WTC11 (cell line): ENCODE measurements at places on chromosomes 1 and 21. TPM values are rescaled to one million over a fixed set of nuclear protein-coding genes. Genes with fewer than 3 reads are reported as not detected.
A peak's percentile ranks its signal among the peaks of the same experiment; 100 is the strongest.

DNA sequence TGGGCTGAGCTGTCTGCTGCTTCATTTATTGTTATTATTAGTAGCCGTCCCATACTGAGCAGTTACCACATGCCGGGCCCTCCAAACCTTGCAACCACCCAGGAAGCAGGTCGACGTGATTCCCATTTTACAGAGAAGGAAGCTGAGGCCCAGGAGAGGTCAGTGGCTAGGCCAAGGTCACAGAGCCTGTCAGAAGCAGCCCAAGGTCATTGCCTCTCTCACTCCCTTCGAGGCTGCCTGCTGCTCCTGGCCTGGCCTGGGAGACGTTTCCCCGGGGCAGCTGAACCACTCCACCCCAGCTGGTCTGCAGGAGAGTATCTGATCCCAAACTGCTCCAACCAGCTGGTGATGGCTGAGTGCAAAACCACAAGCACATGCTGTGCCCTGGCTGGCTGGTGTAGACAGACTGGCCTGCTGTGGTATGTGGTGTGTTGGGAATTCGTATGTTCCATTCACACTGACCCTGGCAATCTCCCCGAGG lies 6.5 kb downstream of the PADI4 start:
- no peak overlapping the region for H3K27ac ChIP-seq
- no peaks in the 10 kb centered on the region for H3K36me3 ChIP-seq
- DNase-seq: no peak
- peaks cover 35% of the 10 kb centered on the region for H3K4me1 ChIP-seq
- H3K27me3 ChIP-seq: no peaks in the 10 kb centered on the region

The TNFAIP8L2 gene
- 0.15 TPM in 1 of 3 replicates, not detected in the others for total RNA-seq

- no peak for DNase-seq
- H3K4me1 ChIP-seq: peaks cover 4% of the 10 kb centered on the region
- no peak overlapping the region for H3K4me3 ChIP-seq
- H3K36me3 ChIP-seq: no peaks in the 10 kb centered on the region
- no peak overlapping the region for H3K27ac ChIP-seq
Observed at GRCh38 chr21:26806801-26807295, 38.4 kb downstream of the ADAMTS1 start.

DNA sequence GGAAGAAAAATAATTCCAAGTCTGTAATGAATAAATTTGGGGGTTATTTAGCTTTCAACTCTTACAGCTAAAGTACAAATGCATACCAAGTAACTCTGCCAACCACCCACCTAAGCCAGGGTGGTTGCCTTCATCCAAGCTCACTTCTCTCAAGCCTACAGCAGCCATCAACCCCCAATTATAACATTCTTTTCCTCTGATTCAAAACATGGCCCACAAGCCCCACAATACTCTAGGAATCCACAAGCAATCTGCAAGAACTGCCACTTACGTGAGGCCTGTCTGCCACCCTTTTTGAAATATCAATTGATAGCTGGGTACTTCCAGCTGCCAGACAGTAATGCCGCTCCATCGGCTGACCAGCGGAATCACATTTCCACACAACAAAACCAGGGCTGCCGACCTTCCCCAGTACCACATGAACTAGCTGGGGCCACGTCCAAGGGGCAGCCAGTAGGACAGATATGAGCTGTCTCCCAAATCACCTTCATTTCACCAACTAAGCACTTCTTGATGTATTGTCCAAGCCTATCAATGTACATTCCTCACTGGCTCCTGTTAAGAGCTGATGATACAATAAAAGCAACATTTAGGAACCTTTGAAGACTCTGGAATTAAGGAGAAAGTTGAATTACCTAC lies 3.2 kb downstream of the LBR start:
- no peak for DNase-seq
- H3K36me3 ChIP-seq: peaks cover 8% of the 10 kb centered on the region
- H3K4me3 ChIP-seq: no peak overlapping the region; the same call in 1 of the 2 replicates
- H3K27ac ChIP-seq: no peak overlapping the region

The PTPN14 gene
- 83.3 to 88.4 TPM (median 86.4 TPM) in 3 replicates for total RNA-seq

DNA sequence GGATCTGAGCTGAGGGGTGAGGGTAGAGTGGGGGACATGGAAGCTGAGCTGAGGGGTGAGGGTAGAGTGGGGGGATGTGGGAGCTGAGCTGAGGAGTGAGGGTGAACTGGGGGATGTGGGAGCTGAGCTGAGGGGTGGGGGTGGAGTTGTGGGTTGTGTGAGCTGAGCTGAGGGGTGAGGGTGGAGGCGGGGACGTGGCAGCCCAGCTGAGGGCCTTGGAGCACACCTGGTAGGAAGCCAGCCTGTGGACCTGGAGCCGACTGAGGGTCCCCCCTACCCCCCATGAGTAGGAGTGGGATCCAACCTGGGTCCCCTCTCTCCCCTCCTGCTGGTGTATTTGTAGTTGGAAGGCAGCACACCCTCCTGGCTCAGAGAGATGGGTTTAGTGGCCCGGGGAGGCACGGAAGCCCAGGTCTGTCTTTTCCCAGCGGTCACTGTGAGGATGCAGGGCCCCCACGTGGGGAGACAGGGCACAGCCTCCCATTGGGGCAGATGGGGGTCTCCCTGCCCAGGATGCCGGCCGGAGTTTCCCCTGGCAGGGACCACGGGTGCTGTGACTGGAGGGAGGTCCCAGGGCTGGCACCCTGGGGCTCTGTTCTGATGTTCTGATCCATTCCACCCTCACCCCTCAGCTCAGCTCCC lies 13.2 kb upstream of the NPHP4 start:
- no peak for DNase-seq
- H3K27me3 ChIP-seq: no peaks in the 10 kb centered on the region
- no peak overlapping the region for H3K27ac ChIP-seq
- no peak overlapping the region for H3K4me3 ChIP-seq
- H3K4me1 ChIP-seq: peaks cover 11% of the 10 kb centered on the region

The CDC7 gene
- total RNA-seq: 41.3 to 49.9 TPM (median 46.9 TPM) in 3 replicates

DNA sequence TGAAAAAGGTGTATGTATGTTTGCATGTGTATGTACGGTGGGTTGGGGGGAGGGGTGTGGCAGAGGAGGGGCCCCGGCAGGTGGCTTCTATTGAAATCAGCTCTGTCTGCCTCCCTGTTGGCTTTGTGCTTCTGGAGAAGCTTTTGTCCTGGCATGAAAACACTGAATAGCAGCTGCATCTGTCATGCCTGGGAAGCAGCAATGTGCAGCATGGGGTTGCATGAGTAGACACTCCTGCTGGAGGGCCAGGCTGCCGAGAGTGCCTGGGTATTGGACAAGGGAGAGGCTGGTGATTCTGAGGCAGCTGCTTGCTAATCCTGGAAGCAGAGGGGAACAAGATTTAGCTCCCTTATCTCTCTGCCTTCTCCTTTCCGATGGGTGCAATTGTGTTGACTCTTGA lies 20.5 kb downstream of the MAPKAPK2 start:
- H3K27me3 ChIP-seq: no peaks in the 10 kb centered on the region
- no peak for DNase-seq

DNA sequence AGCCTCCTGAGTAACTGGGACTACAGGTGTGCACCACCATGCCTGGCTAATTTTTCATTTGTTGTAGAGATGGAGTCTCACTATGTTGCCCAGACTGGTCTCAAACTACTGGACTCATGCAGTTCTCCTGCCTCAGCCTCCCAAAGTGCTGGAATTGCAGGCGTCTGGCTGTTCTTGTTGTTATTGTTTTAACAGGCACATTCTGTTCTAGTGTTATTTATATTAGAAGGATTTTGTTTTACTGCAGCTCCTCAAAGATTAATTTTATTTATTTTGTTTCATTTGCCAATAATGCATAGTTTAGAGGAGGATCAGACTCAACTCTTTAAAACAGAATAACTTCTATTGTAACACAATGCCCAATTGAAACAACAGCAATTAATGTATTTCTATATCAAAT lies 35.5 kb downstream of the RGS2 start:
- H3K36me3 ChIP-seq: no peaks in the 10 kb centered on the region
- H3K27me3 ChIP-seq: no peaks in the 10 kb centered on the region
- peaks cover 43% of the 10 kb centered on the region for H3K4me1 ChIP-seq
- no peak overlapping the region for H3K4me3 ChIP-seq

DNA sequence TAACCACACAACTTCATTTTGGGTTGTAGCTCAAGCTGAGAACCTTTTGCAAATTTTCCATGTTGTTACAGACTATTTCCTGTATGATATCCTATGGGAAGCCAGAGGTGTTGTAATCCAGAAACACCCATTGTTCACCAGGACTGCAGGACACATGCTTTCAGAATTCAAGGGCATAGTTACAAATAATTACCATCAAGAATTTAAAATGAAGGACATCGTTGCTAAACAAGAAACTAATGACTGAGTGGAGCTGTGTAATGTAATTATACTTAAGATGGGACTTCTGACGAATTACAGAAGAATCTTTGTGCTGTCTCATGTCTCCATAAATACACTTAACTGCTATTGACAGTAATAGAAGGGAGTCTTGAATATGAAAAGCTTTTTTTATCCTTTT lies 47.6 kb upstream of the HOOK1 start:
- peaks cover 16% of the 10 kb centered on the region for H3K4me1 ChIP-seq
- no peak for DNase-seq
- no peak overlapping the region for H3K27ac ChIP-seq
- H3K36me3 ChIP-seq: no peaks in the 10 kb centered on the region
- no peaks in the 10 kb centered on the region for H3K27me3 ChIP-seq

- H3K4me3 ChIP-seq: no peak overlapping the region
- H3K36me3 ChIP-seq: no peaks in the 10 kb centered on the region
- H3K27me3 ChIP-seq: no peaks in the 10 kb centered on the region
- peaks cover 40% of the 10 kb centered on the region for H3K4me1 ChIP-seq
- no peak overlapping the region for H3K27ac ChIP-seq
- no peak for DNase-seq
Observed at GRCh38 chr1:162193221-162193620, 123.7 kb downstream of the NOS1AP start.

The DNAJC6 gene
- 6.0 to 9.1 TPM (median 7.6 TPM) in 3 replicates for total RNA-seq

DNA sequence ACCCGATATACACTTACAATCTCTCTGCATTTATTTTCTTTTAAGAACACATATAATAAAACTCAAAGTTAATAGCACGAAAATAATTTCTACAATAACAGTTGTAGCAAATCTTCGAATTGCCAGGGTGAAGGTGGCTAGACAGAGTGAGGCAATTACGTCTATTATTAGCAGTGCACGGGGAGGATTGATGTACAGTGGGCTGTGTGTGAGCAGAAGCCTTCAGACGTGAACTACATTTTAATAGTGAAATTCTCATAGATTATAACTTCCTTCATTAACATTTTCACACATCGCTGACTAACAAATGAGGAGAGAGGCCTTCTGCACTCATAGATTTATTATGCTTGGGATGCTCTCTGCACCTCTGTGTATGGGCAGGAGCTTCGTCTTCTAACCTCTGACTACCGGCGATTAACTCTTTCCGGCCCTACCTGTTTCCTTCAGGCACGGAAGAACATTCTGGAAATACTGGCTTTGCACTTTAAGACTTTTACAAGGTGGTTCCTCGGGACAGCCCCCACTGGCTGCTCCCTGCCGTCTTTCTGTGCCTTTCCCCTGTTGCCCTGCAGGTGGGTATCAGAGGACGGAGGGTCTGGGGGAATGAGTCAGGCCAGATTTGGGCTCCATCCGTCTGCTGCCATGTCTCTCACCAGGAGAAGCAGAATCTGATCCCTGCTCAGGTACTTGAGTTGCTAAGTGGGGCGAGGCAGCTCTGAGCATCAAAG lies 200.5 kb downstream of the CAMTA1 start:
- H3K4me1 ChIP-seq: peaks cover 25% of the 10 kb centered on the region
- H3K27ac ChIP-seq: no peak overlapping the region

The OR10J1 gene
- not detected in 3 replicates for total RNA-seq

DNA sequence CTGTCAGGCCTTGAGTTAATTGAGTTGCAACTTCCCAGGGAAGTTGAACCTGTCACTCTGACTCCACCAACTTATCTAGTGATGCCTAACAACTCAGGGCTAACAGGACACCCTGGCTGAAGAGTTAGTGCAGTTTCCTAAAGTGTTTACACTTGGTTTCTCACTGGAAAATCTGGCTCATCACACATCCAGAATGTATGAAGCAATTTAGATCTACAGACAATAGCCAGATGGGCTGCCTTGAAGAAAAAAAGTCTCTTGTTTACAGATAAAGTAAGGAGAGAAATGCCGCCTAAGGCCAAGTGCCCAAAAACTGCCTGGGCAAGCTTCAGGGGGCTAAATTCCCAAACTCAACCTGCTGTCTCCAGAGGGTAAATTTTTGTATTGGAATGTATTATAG lies 446.3 kb upstream of the NCAM2 start:
- DNase-seq: no peak
- H3K4me3 ChIP-seq: no peak overlapping the region
- H3K36me3 ChIP-seq: no peaks in the 10 kb centered on the region

- H3K27ac ChIP-seq: no peak overlapping the region
- DNase-seq: no peak
- H3K4me3 ChIP-seq: no peak overlapping the region
- no peaks in the 10 kb centered on the region for H3K36me3 ChIP-seq
- H3K27me3 ChIP-seq: no peaks in the 10 kb centered on the region; the same call in 1 of the 2 replicates
Observed at GRCh38 chr1:101108111-101108500, 82.5 kb upstream of the DPH5 start.

DNA sequence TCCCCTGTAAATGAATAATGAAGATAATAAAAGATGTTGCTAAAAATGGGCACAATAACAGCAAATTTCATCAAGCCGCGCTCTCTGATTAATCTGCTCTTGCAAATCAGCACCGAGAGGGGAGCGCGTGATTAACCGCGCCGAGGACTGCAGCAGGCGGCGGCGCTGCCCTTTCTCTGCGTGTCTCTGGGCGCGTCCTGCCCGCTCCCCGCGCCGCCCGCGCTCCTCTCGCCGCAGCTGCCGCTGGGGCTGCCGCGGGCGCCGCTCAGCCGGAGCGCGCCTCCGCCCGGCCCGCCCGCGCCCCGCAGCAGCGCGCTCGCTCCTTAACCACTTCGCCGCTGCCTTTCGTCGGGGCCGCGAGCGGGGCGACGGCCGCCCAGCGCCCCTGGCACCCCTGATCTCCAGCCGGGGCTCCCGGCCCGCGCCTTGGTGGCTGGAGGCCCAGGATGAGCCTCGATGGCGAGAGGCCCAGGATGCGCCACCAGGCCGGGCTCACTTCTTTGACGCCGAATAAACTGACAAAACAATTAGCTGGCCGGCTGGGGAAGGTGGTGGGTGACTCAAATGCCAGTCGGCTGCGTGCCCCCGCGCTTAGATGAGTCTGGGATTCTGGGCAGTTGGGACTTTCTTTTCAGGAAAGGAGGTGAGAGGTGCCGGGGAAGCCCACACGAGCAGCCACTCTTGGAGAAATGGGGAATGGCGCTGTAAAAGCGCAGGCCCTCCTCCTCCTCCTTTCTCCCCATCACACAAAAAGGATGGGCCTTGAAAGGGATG lies 221.4 kb upstream of the PKN2 start:
- H3K36me3 ChIP-seq: peaks cover 4% of the 10 kb centered on the region
- H3K4me1 ChIP-seq: peaks cover 4% of the 10 kb centered on the region; the same call in 1 of the 2 replicates
- DNase-seq: peak; percentile 47

GRCh38 chr1:17671314-17671705 lies 83.8 kb upstream of the ACTL8 start:
- no peaks in the 10 kb centered on the region for H3K27me3 ChIP-seq
- H3K4me3 ChIP-seq: no peak overlapping the region
- peaks cover 22% of the 10 kb centered on the region for H3K4me1 ChIP-seq
